ENCODE measurements at places on chromosomes 5 and 9. TPM values are rescaled to one million over a fixed set of nuclear protein-coding genes. Genes with fewer than 3 reads are reported as not detected.

- H3K4me1 ChIP-seq = peaks cover 5% of the 10 kb centered on the region
- H3K36me3 ChIP-seq = no peaks in the 10 kb centered on the region
- DNase-seq = no peak
Observed at GRCh38 chr9:7284117-7284516, 515.5 kb downstream of the DMAC1 start.

- H3K4me3 ChIP-seq = no peak overlapping the region
- no peak for DNase-seq
- no peak overlapping the region for H3K27ac ChIP-seq
Observed at GRCh38 chr5:1032551-1033027, 24.0 kb downstream of the NKD2 start.

GRCh38 chr9:6036391-6036790 is 21.0 kb upstream of the RANBP6 start:
- no peak for DNase-seq
- H3K4me1 ChIP-seq = no peaks in the 10 kb centered on the region
- no peak overlapping the region for H3K27ac ChIP-seq

- DNase-seq = no peak
- H3K4me1 ChIP-seq = no peaks in the 10 kb centered on the region
- no peak overlapping the region for H3K27ac ChIP-seq
- H3K4me3 ChIP-seq = no peak overlapping the region
- H3K27me3 ChIP-seq = no peaks in the 10 kb centered on the region
Observed at GRCh38 chr9:80873861-80874260, 815.5 kb downstream of the TLE1 start.

DNA sequence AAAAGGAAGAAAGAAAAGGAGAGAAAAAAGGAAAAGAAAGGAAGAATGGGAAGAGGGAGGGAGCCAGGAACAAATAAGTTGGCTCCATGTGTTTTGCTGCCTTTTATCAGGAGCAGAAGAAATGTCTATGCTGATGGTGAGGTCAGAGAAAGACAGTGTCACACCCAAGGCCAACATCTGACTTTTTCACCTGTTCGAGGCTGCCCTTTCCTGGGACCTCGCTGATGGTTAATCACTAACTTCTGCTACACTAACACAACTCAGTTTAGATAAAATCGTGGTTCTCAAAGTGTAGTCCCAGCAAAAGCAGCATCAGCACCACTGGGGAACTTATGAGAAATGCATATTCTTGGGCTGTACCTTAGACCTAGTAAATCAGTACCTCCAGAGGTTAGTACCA is 88.2 kb upstream of the FER start:
- peaks cover 2% of the 10 kb centered on the region for H3K27me3 ChIP-seq
- no peak overlapping the region for H3K4me3 ChIP-seq

- peaks cover 2% of the 10 kb centered on the region for H3K4me1 ChIP-seq
- H3K4me3 ChIP-seq = no peak overlapping the region
- no peak overlapping the region for H3K27ac ChIP-seq
Observed at GRCh38 chr5:61631438-61631941, 299.4 kb downstream of the ZSWIM6 start.

DNA sequence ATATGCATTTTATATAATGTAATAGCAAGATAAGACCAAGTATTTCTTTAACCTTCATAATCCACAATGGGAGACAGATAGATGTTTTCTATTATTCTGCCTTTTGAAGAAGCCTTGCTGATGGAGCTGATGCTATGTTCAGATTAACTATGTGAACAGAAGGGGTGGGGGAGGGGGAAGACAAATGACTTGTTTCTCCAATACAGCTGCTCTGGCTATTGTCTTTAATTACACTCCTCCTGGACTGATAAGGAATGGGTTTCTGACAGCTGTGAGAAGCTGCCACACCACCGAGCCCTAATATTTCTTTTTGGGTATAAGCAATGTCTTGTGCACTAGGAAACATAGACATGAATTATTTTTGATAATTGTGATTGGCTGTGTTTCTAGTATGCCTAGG is 62.0 kb downstream of the CAVIN4 start:
- H3K4me1 ChIP-seq = no peaks in the 10 kb centered on the region
- H3K27ac ChIP-seq = no peak overlapping the region
- no peaks in the 10 kb centered on the region for H3K27me3 ChIP-seq

- H3K36me3 ChIP-seq = peaks cover 13% of the 10 kb centered on the region
- no peak overlapping the region for H3K27ac ChIP-seq
- H3K27me3 ChIP-seq = no peaks in the 10 kb centered on the region
- H3K4me3 ChIP-seq = no peak overlapping the region
- H3K4me1 ChIP-seq = peaks cover 1% of the 10 kb centered on the region
- DNase-seq = no peak
Observed at GRCh38 chr9:124947727-124948391, 7.0 kb upstream of the GOLGA1 start.

Gene CD180
- total RNA-seq = 0.02 TPM

Gene PLPP7
- total RNA-seq = 0.21 TPM

Gene IL5
- 113 TPM for total RNA-seq

Gene TMEM215
- total RNA-seq = not detected

Gene TSSK1B
- not detected for total RNA-seq

Gene MAMDC2
- total RNA-seq = not detected

Gene LHX3
- not detected for total RNA-seq

Gene MCTP1
- total RNA-seq = not detected

All from activated T-helper 2 cell treated with anti-CD3 and anti-CD28 coated beads, Interferon-gamma antibody, Interleukin-2, Interleukin-4, amounts not matched to agents 10 μg/mL and 5 μg/mL and 100 μg/mL, durations not matched to agents 14 hours and 24 hours and 36 hours (primary cell).